ENCODE measurements at places on chromosomes 11 and 22. TPM values are rescaled to one million over a fixed set of nuclear protein-coding genes. Genes with fewer than 3 reads are reported as not detected.

EFCAB6 gene
- 1.1 TPM for total RNA-seq

MS4A15 gene
- not detected for total RNA-seq

CYB5R3 gene
- total RNA-seq: 21.9 TPM

SLC1A2 gene
- total RNA-seq: 0.24 TPM

CNIH2 gene
- not detected for total RNA-seq

TBX1 gene
- total RNA-seq: 13.4 TPM

FGF3 gene
- total RNA-seq: not detected

RELT gene
- 10.1 TPM for total RNA-seq

CREB3L1 gene
- total RNA-seq: not detected

GGTLC3 gene
- not detected for total RNA-seq

ARHGAP20 gene
- total RNA-seq: under 0.01 TPM

CRACR2B gene
- 0.43 TPM for total RNA-seq

CD59 gene
- total RNA-seq: 186 TPM

GLYATL1 gene
- total RNA-seq: under 0.01 TPM

NNMT gene
- total RNA-seq: 356 TPM

CCDC188 gene
- total RNA-seq: not detected

RBMXL2 gene
- total RNA-seq: under 0.01 TPM

FTH1 gene
- total RNA-seq: 1,777 TPM

APOBEC3F gene
- 5.3 TPM for total RNA-seq

SNX32 gene
- total RNA-seq: 0.43 TPM
